ENCODE measurements at places on chromosomes 16 and 17.

- DNase-seq: no peak
Measured at GRCh38 chr17:82544431-82545070, 25.0 kb downstream of the FOXK2 start.

GRCh38 chr17:2828397-2829038 is 32.3 kb downstream of the RAP1GAP2 start:
- DNase-seq: peak; percentile 83

DNA sequence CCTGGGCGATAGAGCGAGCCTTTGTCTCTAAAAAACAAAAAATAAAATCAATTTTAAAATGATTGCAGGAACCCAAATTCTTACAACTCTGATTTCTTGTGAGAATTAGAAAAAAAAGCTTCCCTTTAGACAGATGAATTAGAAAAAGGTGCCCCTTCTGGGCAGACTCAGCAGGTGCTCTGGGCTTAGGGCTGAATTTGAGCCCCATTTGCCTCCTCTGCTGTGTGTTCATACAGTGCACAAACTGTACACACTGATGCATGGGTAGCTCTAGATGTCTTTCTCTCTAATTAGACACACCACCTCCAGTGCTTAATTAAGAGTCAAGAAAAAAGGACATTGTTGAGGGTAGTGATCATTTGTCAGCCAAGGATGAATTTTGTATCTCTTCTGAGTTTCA is 38.5 kb upstream of the NOL11 start:
- no peak for DNase-seq

- DNase-seq: no peak
Measured at GRCh38 chr16:67001726-67002125, 13.3 kb downstream of the CES4A start.

GRCh38 chr16:55542459-55543082 is 23.9 kb upstream of the CAPNS2 start:
- no peak for DNase-seq

- DNase-seq: no peak
Measured at GRCh38 chr17:57750895-57751294, 5.8 kb upstream of the CCDC182 start.

DNA sequence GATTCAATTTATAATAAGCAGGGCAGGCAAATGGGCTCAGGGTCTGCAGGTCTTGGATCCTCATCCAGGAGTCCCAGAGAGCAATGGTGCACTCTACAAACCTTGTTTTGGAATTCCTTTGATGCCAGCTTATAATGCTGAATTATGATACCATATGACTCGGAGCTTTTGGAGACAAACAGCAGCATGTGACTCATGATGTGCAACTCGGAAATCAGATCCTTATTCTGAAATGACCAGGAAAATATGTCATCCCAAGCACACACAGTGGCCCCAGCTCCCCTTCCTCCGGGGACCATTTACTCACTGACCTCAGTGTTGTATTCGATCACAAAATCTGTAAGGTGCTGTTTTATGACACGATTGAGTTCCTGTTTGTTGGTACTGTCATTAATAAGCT is 20.2 kb upstream of the UMOD start:
- no peak for DNase-seq

DNA sequence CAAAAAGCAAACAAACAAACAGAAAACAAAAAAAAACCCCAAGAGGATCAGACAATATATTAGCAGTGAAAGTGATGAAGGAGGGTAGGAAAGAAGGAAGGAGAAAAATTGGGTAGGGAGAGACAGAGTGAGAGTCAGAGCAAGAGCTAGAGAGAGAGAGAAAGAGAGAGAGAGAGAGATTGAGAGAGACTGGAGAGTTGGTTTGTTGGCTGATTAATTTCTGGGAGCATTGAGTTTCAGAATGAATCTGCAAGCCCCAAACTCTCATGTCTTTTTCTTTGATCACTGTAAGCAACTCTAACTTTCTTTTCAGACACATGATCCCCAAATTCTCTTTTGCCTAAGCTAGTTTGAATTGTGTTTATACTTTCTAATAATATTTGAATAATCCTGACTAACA is 388.1 kb downstream of the SHISA9 start:
- DNase-seq: no peak

GRCh38 chr16:13997526-13997925 is 73.6 kb upstream of the MRTFB start:
- no peak for DNase-seq

DNA sequence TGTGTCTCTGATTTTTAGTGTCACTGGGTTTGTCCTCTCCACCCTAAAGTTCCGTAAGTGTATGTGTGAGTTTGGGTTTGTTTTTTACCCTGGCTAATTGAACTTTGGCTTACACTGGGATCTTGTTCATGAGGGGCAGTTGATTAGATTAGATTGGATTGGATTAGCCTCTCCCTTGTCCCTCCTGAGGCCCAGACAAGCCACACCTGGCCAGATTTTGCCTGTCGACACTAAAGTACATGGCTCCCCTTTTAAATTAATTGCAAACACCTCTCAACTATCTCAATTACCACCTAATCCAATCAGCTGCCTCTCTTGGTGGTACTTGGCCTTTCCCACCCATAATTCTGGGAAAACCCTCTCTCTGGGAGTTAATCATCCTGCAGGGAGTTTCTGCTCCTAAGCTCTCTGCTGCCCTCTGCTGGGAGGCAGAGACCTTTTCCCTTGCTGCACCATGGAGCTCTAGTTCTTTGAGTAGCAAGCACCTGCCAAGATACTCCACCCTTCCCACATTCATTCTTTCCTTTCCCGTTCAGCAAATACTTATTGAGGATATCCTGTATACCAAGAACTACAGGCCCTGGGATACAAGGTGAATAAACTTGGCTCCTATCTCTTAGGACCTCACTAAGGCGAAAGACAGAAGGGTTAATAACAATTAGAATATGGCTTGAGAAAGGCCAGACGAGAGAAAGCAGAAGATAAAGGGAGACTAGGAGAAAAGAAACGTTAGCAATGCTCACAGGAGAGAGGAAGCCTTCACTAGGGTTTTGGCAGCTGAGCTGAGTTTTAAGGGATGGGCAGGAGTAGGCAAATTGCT is 60.0 kb upstream of the MPHOSPH6 start:
- DNase-seq: peak; percentile 51

DNA sequence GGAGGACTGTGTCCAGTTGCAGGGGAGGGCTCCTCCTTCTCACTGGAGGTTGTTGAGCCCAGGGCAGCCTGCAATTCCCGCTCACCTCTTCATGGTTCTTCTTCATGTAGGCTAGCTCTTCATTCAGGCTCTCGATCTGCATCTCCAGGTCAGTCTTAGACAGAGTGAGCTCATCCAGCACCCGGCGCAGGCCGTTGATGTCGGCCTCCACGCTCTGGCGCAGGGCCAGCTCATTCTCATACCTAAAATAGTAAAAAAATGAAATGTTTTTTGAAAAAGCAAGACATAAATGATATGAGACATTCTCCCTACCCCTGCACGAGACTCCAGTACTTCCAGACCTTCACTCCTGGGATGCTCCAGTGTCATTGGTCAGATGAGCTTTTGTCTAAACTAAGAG is 2.2 kb downstream of the KRT13 start:
- no peak for DNase-seq

DNA sequence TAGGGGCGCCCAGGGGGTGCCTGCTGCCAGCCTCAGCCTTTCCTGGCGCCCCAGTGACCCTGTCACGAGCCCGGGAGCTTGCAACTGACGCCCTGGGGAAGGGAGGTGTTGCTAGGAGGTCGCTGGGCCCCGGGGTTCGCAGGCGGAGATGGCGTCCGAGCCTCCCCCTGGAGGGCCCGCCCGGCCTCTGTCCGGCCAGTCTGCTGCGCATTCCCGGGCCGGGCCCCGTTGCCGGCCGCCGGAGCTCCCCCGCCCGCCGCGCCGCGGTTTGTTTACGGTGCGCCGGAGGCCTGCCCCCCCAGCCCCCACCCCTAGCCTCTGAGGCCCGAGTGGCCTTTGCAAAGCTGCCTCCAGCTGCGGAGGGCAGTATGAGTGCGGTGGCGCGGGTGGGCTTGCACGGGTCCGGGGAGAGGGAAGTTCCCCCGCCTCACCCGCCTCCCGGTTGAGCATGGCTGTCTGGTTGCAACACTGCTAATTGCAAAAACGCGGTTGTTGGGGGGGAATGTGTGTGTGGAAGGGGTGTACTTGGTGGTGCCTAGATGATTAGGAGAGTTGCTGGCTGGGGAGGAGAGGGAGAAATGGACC is 514 bp downstream of the THRA start:
- no peak for DNase-seq

DNA sequence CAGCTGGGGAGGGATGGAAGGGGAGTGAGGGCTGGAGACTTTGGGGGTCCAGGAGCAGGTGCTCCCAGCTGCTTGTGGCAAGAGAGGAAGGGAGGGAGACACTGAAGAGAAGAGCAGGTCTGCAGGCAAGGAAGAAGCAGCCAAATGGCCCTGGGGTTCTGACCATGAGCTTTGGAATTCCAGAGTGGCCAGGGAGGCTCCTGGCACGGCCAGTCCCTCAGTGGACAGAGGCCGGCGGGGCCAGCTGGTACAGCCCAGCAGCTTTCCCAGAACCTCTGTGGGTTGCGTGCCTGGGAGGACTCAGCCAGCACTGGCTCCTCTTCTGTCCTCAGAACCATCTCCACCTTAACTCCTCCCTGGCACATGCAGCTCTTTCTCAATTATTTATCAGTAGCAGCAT is 233.0 kb downstream of the MSI2 start:
- DNase-seq: no peak

GRCh38 chr16:65763640-65764305 is 602.7 kb upstream of the CDH5 start:
- DNase-seq: no peak

GRCh38 chr17:81173052-81173761 is 7.2 kb upstream of the AATK start:
- DNase-seq: no peak

- DNase-seq: peak; percentile 88
Measured at GRCh38 chr17:74671031-74671771, 41.5 kb downstream of the CD300LF start.

DNA sequence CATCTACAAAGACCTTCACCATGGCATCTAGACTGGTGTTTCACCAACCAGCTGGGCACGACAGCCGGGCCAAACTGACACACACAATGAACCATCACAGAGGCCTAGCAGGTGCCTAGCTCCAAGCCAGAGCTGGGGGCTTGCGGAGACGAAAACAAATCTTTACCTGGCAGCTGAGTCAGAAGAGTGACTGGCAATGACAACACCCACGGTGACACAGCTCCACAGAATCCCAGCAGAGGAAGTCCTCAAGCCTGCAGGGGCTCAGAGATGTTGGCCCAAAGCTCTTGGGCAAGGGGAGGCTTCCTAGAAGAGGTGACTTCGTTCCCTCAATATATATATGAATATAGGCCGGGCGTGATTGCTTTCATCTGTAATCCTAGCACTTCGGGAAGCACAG is 5.1 kb downstream of the MMP25 start:
- DNase-seq: no peak

DNA sequence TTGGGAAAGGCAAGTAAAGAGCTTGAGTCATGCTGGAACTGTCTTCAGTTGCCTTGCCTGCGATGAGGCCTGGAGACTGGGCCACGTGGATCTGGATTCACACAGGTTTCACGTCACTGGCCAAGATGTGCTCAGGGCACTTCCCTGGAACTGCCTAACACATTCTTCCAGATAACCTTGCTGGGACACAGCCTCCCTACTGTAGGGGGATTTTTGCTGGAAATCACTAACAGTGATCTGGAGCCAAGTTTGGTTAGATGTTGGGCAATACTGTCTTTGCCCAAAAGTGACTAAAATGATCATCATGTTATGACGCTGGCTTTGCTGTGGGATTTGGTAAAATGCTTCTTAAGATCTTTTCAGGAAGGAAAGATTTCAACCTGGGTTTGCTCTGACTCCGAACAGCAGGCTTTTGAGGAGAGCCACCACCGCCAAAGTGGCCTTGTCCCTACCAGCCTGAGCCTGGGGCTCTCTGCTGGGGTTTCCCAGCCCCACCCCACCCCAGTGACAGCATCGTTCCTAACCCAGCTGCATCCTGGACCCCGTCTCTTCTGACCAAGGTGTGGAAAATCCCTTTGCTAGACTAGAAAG is 14.7 kb downstream of the C1QTNF1 start:
- DNase-seq: no peak

GRCh38 chr17:8046929-8047768 is 8.3 kb downstream of the ALOX15B start:
- DNase-seq: no peak

DNA sequence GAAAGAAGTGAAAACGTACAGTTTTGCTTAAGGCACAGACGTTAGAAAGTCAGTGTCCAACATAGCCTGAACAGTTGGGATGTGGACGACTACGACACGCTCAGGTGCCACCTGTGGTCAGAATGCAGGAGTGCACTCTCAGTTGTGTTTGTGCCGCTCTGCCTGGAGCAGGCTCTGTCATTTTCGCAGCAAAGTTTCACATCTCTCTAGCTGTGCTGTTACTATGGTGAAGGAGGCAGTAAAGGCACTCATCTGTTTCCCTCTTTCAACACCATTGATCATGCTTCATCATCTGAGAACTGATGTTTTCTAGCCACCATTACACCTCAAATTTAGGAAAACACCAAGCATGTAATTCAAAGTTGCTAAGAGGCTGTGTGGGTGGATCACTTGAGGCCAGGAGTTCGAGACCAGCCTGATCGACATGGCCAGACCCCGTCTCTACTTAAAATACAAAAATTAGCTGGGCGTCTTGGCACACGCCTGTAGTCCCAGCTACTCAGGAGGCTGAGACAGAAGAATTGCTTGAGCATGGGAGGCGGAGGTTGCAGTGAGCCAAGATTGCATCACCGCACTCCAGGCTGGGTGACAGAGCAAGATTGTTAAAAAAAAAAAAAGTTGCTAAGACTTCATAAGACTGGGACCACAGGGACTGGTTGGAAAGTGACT is 44.9 kb upstream of the DNAJA2 start:
- DNase-seq: no peak

- DNase-seq: no peak
Measured at GRCh38 chr16:6510261-6510660, 822.4 kb upstream of the RBFOX1 start.

- DNase-seq: no peak
Measured at GRCh38 chr16:17412221-17412620, 58.5 kb downstream of the XYLT1 start.

DNA sequence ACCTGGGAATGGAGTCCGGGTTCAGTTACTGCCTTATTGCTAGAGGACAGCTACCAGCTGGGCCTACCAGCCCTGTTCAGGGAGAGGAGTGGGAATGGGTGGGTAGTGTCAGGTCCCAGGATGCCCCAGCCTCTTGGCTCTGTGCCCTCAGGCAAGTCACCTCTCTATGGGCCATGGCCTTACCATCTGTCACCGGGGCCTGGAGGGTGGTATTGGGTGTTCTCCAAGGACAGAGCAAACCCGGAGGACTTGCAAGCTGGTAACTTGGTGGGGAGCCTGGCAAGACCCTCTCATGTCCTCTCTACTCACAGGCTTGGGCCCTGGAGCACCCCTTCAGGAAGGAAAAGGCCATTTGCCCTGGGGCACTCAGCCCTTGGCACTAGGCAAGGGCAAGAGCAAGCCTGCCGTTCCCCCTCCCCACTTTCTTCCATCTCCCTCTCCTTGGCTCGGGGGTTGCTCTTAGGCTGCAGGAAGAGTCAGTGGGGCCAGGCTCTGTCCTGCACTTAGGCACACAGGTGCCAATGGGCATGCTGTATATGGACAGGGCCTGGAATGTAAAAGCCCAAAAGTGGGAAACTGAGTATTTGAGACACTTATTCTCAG is 170.0 kb upstream of the ZNF267 start:
- DNase-seq: no peak
